ENCODE measurements at places on chromosomes 2 and 18. TPM values are rescaled to one million over a fixed set of nuclear protein-coding genes. Genes with fewer than 3 reads are reported as not detected.

FBXO15 gene
- 2.8 TPM for total RNA-seq

ABCG5 gene
- total RNA-seq, result not detected

RIT2 gene
- not detected for total RNA-seq

TRPM8 gene
- total RNA-seq, result not detected

EHD3 gene
- total RNA-seq, result 4.4 TPM

- peaks cover 6% of the 10 kb centered on the region for H3K27me3 ChIP-seq
- H3K36me3 ChIP-seq, result no peaks in the 10 kb centered on the region
- no peaks in the 10 kb centered on the region for H3K4me1 ChIP-seq
- no peak for DNase-seq
Observed at GRCh38 chr2:204279819-204280218, 265.5 kb upstream of the PARD3B start.

GRCh38 chr2:47026748-47027534 lies 111.3 kb upstream of the MCFD2 start:
- no peak overlapping the region for H3K4me3 ChIP-seq
- DNase-seq, result no peak
- no peaks in the 10 kb centered on the region for H3K27me3 ChIP-seq

DNA sequence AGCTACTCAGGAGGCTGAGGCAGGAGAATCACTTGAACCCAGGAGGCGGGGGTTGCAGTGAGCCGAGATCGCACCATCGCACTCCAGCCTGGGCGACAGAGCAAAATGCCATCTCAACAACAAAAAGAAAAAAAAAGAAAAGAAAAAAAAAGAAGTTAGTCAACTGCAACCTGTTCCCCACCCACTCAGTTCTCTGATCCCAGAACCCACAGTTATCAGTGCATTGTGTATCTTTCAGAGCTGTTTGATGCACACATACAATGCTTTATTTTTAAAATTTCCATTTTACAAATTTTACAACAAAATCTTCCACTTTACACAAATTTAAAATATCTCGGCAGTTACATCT lies 14.0 kb downstream of the RNU2-63P start:
- no peaks in the 10 kb centered on the region for H3K4me1 ChIP-seq
- no peak overlapping the region for H3K4me3 ChIP-seq
- no peaks in the 10 kb centered on the region for H3K36me3 ChIP-seq
- H3K27ac ChIP-seq, result no peak overlapping the region

DNA sequence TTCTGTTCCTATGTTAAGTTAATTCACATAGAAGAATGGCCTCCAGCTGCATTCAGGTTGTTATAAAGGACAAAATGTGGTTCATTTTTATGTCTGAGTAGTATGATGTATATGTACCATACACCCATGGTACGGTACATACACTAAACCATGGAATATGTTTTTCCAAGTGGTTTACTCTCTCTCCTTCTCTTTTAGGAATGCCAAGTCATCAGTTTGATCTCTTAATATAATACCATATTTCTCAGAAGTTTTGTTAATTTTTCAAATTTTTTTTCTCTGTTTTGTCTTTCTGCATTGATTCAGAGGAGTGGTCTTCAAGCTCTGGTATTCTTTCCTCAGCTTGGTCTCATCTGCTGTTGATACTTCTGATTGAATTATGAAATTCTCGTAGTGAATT lies 230.9 kb downstream of the DSEL start:
- no peaks in the 10 kb centered on the region for H3K27me3 ChIP-seq
- H3K36me3 ChIP-seq, result no peaks in the 10 kb centered on the region
- H3K4me1 ChIP-seq, result no peaks in the 10 kb centered on the region
- no peak overlapping the region for H3K27ac ChIP-seq
- H3K4me3 ChIP-seq, result no peak overlapping the region
- no peak for DNase-seq

GRCh38 chr2:83320053-83320452 lies 1139.0 kb downstream of the SUCLG1 start:
- H3K27me3 ChIP-seq, result 0 out of 2 replicates have a peak, but pooled peaks cover 3% of the 10 kb centered on the region
- no peak for DNase-seq
- no peaks in the 10 kb centered on the region for H3K36me3 ChIP-seq
- no peak overlapping the region for H3K27ac ChIP-seq

- H3K27ac ChIP-seq, result no peak overlapping the region
- no peaks in the 10 kb centered on the region for H3K27me3 ChIP-seq
- peaks cover 39% of the 10 kb centered on the region for H3K36me3 ChIP-seq
- no peak for DNase-seq
Observed at GRCh38 chr18:57687970-57688369, 66.3 kb upstream of the NARS1 start.

- H3K4me3 ChIP-seq, result no peak overlapping the region
- DNase-seq, result no peak
- H3K36me3 ChIP-seq, result no peaks in the 10 kb centered on the region
- H3K27ac ChIP-seq, result no peak overlapping the region
- peaks cover 33% of the 10 kb centered on the region for H3K27me3 ChIP-seq
Observed at GRCh38 chr2:219042157-219042556, 841 bp upstream of the CFAP65 start.

GRCh38 chr2:44053456-44053855 lies 57.7 kb upstream of the LRPPRC start:
- H3K4me1 ChIP-seq, result no peaks in the 10 kb centered on the region
- H3K27ac ChIP-seq, result no peak overlapping the region
- no peaks in the 10 kb centered on the region for H3K36me3 ChIP-seq

- H3K27me3 ChIP-seq, result no peaks in the 10 kb centered on the region
- H3K4me3 ChIP-seq, result no peak overlapping the region
- no peaks in the 10 kb centered on the region for H3K36me3 ChIP-seq
- no peak overlapping the region for H3K27ac ChIP-seq
Observed at GRCh38 chr2:13942111-13942510, 690.4 kb upstream of the LRATD1 start.

DNA sequence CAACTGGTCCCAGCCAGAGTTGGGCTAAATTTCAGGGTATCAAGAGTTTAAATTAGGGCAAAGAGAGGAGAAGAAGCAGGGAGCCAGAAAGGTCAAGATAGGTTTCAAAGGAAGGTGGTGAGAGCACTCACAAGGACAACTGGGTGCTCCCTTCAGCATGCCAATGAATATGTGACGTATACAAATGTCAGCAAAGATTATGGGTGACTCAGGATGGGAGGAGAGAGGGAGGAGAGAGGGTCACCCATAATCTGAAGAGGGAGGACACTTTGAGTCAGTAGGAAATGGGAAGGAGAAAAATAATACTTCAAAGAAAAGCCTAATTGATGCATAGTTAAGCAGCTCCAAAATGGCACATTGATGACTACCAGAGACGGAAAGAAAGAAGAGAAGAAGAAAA lies 53.1 kb upstream of the ABCA12 start:
- no peaks in the 10 kb centered on the region for H3K27me3 ChIP-seq
- no peak overlapping the region for H3K27ac ChIP-seq
- no peak for DNase-seq
- H3K4me1 ChIP-seq, result no peaks in the 10 kb centered on the region

GRCh38 chr2:27489118-27489497 lies 435 bp downstream of the IFT172 start:
- DNase-seq, result no peak
- H3K4me3 ChIP-seq, result peak overlapping the region; percentile 71
- H3K27ac ChIP-seq, result 0 out of 2 replicates have a peak overlapping the region, but pooled peaks have one; percentile 0
- H3K27me3 ChIP-seq, result no peaks in the 10 kb centered on the region

GRCh38 chr18:37341473-37342086 lies 224.0 kb downstream of the CELF4 start:
- H3K27me3 ChIP-seq, result no peaks in the 10 kb centered on the region
- no peaks in the 10 kb centered on the region for H3K4me1 ChIP-seq
- H3K27ac ChIP-seq, result no peak overlapping the region
- H3K4me3 ChIP-seq, result no peak overlapping the region

All from PC-3 (cell line).